ENCODE measurements at places on chromosomes 13 and 19.

DNA sequence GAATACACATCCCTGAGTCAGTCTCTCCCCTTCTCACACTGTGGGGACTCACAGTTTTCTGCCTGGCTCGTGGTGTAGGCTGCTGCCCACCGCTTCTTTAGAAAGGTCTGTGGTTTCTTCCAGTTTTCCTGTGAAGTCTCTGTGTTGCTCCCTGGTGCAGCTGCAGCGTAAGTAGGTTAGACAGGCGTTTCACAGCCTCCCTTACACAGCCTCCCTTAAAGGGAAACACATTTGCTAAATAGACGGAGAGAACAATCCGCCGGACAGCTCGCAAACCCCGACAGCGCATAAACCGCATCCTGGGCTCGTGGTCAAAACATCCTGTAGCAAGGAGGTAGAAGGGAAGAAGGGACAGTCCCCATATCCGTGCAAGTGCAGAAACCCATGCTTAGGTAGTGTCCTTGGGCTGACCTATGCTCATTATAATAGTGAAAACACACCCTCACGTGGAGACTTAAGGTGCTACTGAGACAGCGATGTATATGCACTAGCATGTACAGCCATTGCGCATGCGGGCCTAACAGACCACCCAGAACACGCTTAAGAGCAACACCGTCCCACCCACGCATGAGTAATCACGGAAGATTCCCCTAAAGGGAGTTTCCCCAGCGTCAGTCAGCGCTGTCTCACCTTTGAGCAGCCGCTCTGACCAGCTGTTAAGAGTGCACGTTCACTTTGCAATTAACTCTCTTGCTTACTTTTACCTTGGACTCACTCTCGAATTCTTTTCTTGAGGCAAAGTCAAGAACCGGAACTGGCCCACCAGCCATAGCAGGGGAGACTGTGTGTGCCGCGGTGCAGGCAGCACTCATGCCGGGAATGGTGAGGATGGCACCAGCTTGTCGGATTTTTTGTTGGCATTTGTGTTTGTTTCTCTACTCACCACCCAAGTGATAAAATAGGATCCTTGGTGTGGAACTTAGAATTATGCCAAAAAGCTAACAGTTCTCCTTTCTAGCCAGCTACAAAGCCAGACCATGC, 16.6 kb downstream of the SIGLEC8 start:
- no peak for DNase-seq

DNA sequence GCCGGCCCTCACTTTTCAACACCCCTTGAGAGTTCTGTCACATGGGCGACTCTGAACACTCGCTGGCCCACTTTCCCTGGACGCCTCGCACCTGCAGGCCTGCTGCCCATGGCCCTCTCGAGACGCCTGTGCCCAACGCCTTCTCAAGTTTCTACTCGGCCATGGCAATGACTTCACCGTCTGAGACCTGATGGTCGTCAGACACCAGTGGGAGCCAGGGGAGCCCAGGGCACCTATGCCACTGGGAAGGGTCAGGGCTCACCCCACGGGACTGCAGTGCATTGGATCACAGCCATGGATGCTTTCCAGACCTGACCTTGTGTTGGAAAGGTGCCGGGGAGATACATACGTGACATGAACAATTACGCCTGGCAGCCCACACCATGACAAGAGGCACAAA, 60.1 kb downstream of the KLF2 start:
- no peak for DNase-seq

DNA sequence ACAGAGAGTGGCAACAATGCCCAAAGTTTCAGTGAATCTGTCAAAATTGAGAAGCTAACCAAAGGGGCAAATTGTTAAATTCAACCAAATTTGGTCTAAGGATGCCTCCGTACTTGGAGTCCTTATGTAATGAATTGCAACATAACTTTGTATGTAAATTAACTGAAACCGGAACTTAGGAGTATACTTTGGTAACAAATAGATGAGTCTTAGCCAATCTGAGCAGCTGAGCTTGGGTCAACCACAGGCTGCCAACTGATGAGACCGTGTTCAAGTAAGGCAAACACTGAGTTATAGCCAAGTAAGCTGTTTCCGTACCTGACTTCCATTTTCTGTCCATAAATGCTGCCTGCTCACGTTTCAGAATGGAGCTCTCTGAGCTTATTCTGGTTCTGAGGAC, 5.3 kb downstream of the VWA8 start:
- no peak for DNase-seq

- no peak for DNase-seq
Measured at GRCh38 chr13:91162180-91162579, 185.3 kb upstream of the MIR17HG start.

GRCh38 chr13:34943436-34944273, 1.6 kb downstream of the NBEA start:
- peak; percentile 8 for DNase-seq

GRCh38 chr19:48568345-48568886, 16.4 kb downstream of the SULT2B1 start:
- no peak for DNase-seq

GRCh38 chr13:111472083-111472482, 151.6 kb downstream of the TEX29 start:
- no peak for DNase-seq

DNA sequence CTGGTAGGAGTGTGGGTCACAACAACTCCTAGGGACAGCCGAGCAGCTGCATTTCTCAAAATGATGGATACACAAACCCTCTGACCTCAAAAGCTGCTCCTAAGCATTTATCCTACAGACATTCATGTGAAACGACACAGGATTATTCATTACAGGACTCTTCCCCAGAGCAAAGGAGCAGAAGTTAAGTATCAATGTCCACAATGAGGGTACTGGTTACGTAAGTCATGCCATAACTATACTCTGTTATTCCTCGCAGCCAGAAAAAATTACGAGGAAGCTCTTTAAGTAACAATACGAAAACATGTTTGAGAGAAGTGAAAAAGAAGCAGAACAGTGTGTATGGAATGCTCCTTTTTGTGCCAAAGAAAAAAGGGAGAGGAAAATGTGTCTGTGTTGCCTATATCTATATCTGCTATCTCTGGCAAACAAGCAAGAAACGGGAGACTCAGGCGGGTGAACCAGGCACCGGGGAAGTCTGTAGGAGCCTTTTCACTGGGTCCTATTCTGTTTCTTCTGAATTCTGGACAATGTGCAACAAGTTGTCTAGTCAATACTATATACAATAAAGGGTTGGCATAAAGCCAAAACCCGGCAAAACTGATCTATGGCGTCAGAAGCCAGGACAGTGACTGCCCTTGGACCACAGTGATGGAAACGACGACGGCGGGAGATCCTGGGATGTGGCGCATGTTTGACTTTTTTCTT, 1.3 kb downstream of the ISOC2 start:
- no peak for DNase-seq

- DNase-seq = no peak
Measured at GRCh38 chr13:44337581-44337980, 36.0 kb upstream of the SERP2 start.

- no peak for DNase-seq
Measured at GRCh38 chr19:31378404-31378803, 29.2 kb upstream of the TSHZ3 start.

DNA sequence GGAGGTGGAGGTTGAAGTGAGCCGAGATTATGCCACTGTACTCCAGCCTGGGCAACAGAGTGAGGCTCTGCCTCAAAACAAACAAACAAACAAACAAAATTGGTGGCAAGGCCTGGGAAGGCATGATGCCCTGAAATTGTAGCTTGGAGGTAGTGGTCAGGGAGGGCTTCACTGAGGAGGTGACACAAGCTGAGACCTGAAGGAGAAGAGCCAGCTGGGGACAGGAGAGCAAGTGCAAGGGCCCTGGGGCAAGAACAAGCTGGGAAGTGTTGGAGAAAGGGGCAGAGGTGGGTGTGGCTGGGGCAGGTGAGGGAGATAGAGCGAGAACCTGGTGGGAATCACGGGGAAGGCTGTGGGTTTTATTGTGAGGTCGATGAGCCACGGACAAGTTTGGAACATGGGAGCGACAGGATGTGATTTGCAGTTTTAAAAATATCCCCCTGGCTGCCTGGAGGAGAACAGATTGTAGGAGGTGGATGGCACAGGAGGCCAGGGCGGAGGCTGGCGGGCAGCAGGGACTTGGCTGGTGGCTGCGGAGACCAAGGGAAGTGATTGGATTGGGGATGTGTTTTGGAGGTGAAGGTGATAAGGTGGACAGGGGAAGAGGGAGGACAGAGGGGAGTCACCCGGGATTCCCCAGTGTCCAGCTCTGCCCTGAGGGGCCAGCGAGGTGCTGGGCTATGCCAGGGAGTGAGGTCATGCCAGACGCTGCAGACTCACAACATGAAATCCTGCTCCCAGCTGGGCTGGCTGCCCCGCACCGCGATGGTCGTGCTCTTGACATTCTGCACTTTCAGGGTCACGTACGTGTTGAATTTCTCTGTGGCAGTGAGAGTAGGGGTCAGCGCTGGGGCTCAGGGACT, 14.0 kb downstream of the UNC13A start:
- DNase-seq = no peak

- DNase-seq = no peak
Measured at GRCh38 chr19:13008926-13009787, 13.9 kb downstream of the NFIX start.

GRCh38 chr13:106498158-106498557, 37.3 kb downstream of the EFNB2 start:
- DNase-seq = no peak

- DNase-seq = no peak
Measured at GRCh38 chr19:36838784-36839324, 667 bp upstream of the ZNF790 start.

Data from HEK293T (cell line).